ENCODE measurements at places on chromosomes 4 and X.

DNA sequence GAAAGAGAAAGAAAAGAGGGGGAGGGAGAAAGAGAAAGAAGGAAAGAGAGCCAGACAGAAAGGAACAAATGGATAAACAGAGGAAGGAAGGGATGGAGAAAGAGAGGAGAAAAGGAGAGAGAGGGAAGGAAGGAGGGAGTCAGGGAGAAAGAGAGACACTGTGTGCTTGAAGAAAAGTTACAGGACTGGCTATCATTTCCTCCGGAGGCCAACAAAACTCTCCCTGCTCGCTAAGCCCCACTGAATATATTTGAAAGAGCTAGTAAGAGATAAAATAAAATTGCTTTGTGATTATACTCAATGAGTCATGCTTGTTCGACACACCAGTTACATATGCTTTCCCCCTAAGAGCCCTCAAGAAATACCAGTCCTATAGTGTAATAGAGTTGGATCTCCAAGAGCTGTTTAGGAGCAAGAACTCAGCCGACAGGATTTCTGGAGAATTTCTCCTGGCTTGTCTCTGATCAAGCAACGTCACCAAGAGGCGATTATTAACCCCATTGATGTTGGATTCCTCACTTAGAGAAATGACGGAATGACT, 102.2 kb downstream of the MXRA5 start:
- no peak for DNase-seq

DNA sequence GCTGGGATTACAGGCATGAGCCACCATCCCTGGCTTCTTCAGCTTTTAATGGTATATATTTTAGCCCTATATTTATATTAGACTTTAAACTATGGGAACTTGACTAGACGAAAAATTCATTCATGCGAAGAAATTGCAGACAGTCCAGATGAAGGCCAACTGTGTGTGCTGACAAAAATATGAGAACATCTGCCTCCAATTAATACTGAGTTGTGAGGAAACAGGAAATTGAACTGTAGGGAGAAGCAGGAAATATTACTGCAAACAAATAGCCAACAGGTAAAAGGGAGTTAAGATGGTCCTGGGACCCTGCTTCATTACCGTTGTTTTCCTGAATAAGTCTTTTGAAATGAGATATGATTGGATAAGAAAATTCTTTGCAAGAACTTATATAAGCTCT, 26.3 kb downstream of the MGARP start:
- DNase-seq, result no peak

GRCh38 chrX:41604766-41605543, 83.8 kb upstream of the GPR34 start:
- DNase-seq, result no peak

DNA sequence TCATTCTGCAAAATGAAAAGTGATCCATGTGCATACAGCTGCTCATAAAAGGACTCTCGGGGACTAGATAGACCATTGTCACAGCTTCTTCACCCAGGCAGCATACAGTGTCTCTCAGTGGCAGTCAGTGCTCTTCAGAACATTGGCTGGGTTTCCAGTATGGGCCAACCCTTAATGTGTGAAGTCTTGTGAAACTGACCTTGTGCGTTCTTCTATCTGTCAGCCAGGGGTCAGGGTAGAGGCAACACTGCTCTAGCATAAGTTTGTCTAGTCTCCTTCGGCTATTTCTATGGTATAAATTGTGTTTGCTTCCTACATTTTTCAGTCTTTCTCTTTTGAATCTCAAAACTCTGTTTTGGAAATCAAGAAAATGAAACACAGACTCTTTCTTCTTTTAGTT, 37.0 kb upstream of the SMIM31 start:
- DNase-seq, result no peak

Measured in activated CD4-positive, alpha-beta T cell treated with anti-CD3 and anti-CD28 coated beads for 4 hours (primary cell).